ENCODE measurements at places on chromosomes 3 and 15.
A peak's percentile ranks its signal among the peaks of the same experiment; 100 is the strongest.

- no peak for DNase-seq
These were observed 160.2 kb downstream of the GHSR start for GRCh38 chr3:172287937-172288477.

- no peak for DNase-seq
These were observed 9.5 kb upstream of the CSPG4 start for GRCh38 chr15:75721923-75722870.

DNA sequence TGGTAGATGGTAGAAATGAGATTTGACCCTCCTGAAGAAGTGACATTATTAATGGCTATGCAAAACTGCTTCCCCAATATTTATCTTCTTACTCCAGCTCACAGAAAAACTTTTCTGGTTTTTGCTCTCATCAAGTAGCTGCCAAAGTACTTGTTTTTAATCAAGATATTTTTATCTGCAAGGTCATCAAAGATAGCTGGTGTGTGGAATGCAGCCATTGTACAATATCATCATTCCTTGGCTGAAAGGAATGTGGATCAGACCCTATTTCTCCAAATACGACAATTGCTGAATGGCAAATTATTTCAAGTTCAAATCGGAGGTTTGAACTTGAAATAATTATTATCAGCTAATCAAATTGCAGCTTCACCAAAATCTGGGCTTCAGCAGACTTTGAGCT, 126.9 kb upstream of the SLC7A14 start:
- no peak for DNase-seq

GRCh38 chr15:80747317-80748053, 31.7 kb upstream of the CEMIP start:
- no peak for DNase-seq

- no peak for DNase-seq
These were observed 495.0 kb upstream of the ZNF385D start for GRCh38 chr3:22245811-22246583.

GRCh38 chr3:190444006-190444405, 5.7 kb downstream of the TMEM207 start:
- no peak for DNase-seq

DNA sequence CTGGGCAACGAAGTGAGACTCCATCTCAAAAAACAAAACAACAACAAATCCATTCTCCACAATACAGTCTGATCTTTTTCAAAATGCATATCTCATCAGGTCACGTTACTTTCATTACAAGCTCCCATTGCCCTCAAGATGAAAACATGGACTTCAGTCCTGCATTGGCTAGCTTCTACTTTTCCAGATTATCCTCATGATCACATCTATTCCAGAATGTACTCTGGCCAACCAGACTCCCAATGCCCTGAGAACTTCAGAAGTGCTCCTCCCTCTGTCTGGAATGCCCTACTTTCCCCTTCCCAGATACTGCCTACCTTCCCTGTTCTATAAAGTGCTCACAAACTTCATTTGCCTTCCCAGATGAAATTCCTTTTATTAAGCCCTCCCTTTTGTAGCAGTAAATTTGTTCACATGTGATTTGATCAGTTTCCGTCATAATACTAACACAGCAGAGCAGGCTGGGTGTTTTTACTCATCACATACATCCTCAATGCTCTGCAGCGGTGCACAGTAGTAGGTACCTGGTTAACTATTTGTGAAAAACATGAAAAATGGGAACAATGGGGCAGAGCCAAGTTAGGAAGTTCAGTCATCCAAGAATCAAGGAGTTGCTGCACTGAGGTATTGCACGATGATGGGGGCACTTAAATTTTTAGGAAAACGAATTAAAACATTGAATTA, 5.3 kb downstream of the RPL22L1 start:
- DNase-seq = no peak

GRCh38 chr3:2096216-2096615, 2.5 kb upstream of the CNTN4 start:
- no peak for DNase-seq

DNA sequence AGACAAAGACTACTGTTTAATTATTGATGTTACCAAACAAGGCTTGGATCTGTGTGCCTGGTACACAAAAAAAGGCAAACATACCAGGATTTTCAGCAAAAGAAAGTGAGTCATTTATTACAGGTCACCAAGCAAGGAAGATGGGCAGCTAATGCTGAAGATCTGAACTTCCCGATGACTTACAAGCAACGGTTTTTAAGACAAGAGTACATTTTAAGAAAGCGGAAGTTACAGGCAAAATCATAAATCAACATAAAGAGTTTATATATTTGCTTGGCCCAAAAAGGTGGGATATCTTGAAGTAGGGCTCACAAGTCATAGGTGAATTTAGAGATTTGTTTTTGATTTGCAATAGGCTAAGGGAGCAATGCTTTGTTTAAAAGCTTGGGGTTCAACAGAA, 125.4 kb upstream of the SPATA16 start:
- no peak for DNase-seq

GRCh38 chr3:63353383-63353782, 75.3 kb downstream of the SYNPR start:
- no peak for DNase-seq

DNA sequence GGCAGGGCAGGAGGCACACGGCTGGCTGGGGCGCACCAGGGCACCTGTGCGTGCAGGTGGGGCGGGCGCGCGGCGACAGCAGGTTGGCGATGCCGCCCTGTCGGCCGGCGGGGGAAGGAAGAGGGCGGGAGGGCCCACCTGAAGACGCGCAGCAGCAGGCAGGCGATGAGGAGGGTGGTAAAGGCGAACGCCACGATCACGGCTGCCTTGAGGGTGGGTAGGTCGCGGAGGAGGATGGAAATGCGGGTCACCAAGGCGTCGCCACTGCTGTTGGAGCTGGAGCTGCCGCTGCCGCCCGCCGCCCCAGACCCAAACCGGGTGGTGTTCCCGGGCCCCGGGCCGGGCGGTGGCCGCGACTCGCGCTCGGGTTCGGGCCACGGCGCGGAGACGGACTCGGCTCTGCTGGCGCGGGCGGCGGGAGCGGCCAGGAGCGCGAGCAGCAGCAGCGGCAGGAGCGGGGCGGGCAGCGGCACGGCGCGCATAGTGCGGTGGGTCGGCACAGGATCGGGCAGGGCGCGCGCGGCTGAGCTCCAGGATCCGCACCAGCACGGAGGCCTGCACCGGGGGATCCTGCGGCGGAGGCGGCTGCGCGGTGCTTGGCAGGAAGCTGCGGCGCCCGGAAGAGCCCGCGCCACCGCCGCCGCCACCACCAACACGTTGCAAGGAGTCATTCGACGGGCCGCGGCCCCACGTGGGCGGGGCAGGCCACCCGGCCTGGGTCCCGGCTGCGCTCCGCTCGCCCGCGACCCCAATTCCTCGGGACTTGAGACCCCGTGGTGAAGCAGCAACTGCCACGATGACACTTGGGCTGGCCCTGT, at the start of gene FAM174B:
TSS of gene FAM174B (minus strand) at position 598 of the 818 bp plus-strand sequence.
- DNase-seq = peak; percentile 25

DNA sequence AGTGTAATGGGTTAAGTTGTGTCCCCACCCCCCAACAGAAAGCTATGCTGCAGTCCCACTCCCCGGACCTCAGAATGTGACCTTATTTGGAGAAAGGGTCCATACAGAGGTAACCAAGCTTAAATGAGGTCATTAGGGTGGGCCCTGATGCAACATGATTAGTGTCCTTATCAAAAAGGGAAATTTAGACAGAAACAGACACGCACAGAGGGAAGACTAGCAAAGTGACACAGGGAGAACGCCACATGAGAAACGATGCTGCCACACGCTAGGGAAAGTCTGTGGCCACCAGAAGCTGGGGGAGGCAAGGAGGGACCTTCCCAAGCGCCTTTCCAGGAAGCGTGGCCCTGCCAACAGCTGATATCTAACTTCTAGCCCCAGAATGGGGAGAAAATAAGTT, 65.4 kb downstream of the RPN1 start:
- DNase-seq = no peak

DNA sequence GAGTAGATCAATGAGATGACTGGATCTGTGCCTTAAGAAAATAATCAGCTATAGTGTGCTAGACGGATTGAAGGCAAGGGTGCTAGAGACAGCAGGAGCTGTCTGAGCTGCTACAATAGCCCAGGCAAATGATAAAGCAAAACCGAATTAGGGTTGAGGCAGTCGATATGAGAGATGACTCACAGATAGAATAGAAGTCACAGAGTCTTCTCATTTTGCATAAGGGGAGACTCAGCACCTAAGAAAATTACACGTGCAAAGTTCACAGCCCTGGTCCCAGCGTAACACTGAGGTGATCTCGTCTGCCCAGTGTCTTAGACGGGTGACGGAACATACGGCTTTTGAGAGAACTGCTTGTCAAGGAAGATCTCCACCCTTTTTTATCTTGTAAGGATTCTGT, 11.6 kb downstream of the LPP start:
- DNase-seq = peak; percentile 38

GRCh38 chr15:98330258-98330657, 318.1 kb upstream of the IGF1R start:
- no peak for DNase-seq

- no peak for DNase-seq
These were observed 26.2 kb upstream of the ZNF770 start for GRCh38 chr15:35014241-35014640.

DNA sequence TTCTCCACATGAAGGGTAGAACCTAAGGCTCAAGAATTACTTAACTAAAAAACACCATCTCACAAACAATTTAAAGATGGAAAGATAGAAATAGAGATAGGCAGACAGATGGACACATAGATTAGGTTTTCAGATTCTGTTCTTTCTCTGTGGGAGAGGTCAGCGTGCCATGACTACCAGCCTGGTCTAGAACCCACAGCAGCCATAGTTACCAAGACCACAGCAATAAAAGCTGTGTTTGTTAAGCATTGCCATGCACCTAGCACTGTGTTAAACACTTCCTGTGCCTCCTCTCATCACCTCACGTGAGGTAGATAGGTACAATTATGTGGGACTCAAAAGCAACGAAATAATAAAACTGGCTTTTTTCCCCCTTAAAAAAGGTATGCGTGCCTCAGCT, 83.1 kb upstream of the TSEN2 start:
- DNase-seq = no peak

DNA sequence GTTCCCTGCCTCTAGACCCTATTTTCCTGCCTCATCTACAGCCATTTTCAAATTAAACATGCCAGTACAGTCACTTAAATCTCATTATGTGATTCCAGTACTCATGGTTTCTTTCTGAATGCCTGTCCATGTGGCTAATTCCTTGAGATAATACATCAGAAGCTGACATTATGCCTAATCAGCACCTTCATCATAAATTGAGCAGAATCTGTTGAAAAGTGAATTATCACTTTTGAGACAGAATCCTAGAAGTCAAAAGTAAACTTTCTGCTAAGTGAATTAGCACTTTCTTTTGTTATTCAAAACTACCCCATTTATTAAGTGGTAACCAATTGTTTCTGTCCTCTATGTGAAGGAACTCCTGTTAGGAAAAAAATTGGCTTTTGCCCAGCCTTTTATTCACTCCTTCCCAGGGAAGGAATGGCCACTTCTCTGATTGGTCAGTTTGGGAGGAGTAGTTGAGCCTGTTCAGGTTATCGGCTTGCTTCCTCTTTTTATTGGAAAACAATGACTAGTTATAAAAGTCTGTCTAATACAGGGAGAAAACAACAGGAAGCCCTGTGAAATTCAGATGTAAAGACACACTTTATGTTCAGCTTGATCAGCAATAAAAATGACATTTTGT, 40.5 kb downstream of the OSTN start:
- DNase-seq = no peak

DNA sequence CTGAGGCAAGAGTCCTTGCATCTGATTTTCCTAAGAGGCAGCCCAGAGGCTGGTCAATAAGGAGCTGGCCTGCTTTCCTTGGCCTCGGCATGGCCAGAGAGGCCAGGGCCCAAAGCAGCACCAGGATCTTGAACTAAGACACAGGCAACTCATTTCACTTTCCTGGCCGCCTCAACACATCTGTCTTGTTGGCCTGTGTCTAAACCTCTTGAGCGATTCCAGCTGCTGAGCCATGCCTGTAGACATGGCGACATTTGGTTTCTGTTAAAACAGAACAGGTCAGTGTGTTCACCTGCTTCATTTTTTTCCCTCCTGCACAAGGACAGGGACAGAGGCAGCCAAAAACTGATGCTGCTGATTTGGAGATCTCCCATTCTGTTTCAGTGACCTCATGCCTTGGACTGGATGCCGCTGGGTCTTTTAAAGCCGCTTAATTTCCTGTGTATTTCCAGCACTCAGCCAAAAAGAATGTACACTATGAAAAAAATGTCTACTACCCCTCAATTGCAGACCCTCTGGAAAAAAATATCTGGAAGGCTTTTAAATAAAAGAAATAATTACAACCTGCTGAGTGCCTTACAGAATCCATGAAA, 266.6 kb upstream of the ICE2 start:
- DNase-seq = no peak

GRCh38 chr3:51242939-51243338, 142.2 kb upstream of the MANF start:
- DNase-seq = no peak

GRCh38 chr3:22621205-22621809, 581.8 kb upstream of the UBE2E2 start:
- DNase-seq = no peak

GRCh38 chr3:152196782-152197181, 71.9 kb upstream of the MBNL1 start:
- no peak for DNase-seq

- no peak for DNase-seq
These were observed 98.6 kb downstream of the MECOM start for GRCh38 chr3:169564883-169565282.

DNA sequence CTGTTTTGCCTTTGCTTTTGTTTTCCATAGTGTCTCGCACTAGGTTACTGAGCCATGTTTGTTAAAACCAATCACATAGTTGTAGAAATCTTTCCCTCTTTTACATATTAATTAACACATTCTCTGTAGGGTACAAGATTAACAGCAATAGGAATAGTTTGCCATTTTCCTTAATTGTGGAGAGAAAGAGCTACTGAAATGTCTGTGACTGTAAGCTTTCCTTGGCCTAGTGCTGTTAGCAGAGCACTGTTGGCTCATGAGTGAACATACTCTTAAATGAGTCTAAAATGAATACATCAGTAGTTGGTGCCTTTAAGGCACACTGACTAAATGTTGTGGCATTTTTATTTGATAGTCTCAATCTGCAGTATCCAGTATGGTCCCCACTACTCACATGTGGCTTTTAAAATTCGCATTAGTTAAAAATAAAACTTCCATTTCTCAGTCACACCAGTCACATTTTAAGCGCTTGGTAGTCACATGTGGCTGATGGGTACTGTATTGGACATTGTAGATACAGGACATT, 28.2 kb downstream of the CHD2 start:
- no peak for DNase-seq

- no peak for DNase-seq
These were observed 35.6 kb downstream of the ALCAM start for GRCh38 chr3:105402287-105402801.

GRCh38 chr15:79132361-79132760, 41.8 kb upstream of the RASGRF1 start:
- DNase-seq = no peak

DNA sequence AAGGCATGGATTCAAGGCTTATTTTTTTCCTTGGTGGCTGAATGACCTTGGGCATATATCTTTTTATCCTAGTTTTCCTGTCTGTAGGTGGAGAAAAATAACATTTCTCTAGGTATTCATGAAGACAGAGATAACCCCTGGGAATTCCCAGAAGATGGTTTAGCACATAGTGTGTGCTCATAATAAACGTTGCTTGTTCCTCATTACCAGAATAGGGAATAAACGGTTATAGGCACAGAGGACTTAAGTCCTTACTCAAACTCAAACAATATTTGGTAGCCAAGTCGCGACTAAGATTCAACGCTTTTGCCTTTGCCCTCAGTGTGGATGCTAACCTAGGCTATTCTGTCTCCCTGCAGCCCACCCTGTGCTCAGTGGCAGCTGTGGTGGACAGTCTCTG, 51.6 kb upstream of the MITF start:
- no peak for DNase-seq
